Tibial nerve (tissue), 4 donors: ENCODE measurements at places on chromosomes 2 and 18. TPM values are rescaled to one million over a fixed set of nuclear protein-coding genes. Genes with fewer than 3 reads are reported as not detected.

DNA sequence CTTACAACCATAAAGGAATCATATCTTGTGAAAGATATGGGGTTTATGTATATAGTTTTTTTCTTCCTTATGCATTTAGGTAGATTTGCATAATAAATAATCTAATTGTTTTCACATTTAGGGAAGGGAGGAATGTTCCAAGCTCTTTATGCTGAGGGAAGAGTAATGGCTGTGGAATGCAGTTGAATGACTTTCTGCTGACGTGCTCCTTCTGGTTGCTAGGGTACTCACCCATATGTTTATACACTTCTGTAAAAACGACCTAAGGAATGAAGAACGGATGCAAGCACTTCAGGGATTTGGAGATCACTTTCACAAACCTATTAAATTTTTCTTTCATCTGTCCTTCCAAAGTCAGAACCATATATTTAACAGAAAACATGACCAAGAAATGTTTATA is 29.2 kb upstream of the PPP4R1 start:
- H3K4me3 ChIP-seq = no peak overlapping the region
- H3K4me1 ChIP-seq = no peaks in the 10 kb centered on the region
- H3K27me3 ChIP-seq = no peaks in the 10 kb centered on the region
- H3K36me3 ChIP-seq = no peaks in the 10 kb centered on the region

DNA sequence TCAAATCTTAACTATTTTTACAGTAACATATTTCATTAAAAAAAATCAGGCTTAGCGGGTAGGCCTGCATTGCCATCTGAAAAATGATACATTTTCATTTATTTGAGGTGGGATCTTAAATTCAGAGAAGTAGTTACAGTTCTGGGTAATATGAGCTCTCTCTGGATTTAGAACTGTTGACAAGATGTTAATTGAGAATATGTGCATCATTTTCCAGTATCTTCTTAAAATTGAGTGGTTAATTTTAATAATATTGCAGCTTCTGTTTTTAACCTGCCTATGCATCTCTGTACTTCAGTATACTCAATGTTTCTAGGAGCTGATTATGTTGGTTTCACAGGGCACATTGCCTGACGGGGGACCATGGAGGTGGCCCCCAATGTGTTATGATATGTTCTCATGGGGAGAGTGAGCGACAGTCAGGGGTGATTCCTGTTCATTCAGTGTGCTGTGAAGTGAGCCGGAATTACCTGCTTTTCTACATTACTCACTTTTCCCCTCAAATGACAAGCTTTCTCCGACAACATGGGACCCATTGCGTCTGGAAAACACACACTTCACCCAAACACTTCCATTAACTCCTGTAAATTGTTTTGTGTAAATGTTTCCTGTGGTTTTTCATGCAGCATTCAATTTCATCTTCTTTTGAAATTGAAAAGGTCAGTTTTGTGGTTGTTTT is 406.2 kb downstream of the MTX2 start:
- no peaks in the 10 kb centered on the region for H3K36me3 ChIP-seq
- DNase-seq = no peak
- H3K4me3 ChIP-seq = no peak overlapping the region
- H3K4me1 ChIP-seq = no peaks in the 10 kb centered on the region
- no peak overlapping the region for H3K27ac ChIP-seq

- DNase-seq = no peak
- peaks cover 12% of the 10 kb centered on the region for H3K4me1 ChIP-seq
- no peak overlapping the region for H3K27ac ChIP-seq
- no peaks in the 10 kb centered on the region for H3K36me3 ChIP-seq
- H3K27me3 ChIP-seq = no peaks in the 10 kb centered on the region
- no peak overlapping the region for H3K4me3 ChIP-seq
Measured at GRCh38 chr18:6744816-6745455, 15.4 kb downstream of the ARHGAP28 start.

GRCh38 chr2:113053666-113054065 is 999 bp upstream of the IL36B start:
- H3K27me3 ChIP-seq = no peaks in the 10 kb centered on the region
- no peaks in the 10 kb centered on the region for H3K4me1 ChIP-seq
- no peak for DNase-seq
- no peak overlapping the region for H3K27ac ChIP-seq
- no peaks in the 10 kb centered on the region for H3K36me3 ChIP-seq
- H3K4me3 ChIP-seq = no peak overlapping the region

The SLC9A4 gene
- not detected for total RNA-seq

- no peaks in the 10 kb centered on the region for H3K27me3 ChIP-seq
- H3K4me3 ChIP-seq = no peak overlapping the region
- DNase-seq = no peak
- H3K4me1 ChIP-seq = no peaks in the 10 kb centered on the region
Measured at GRCh38 chr18:79182047-79182713, 113.0 kb downstream of the ATP9B start.

The MPV17 gene
- total RNA-seq = 96.7 TPM

GRCh38 chr18:22344908-22345670 is 72.6 kb downstream of the CTAGE1 start:
- H3K27me3 ChIP-seq = no peaks in the 10 kb centered on the region
- DNase-seq = no peak
- no peak overlapping the region for H3K4me3 ChIP-seq

The INPP5D gene
- 40.4 TPM for total RNA-seq

GRCh38 chr2:42169874-42170521 is 845 bp downstream of the EML4 start:
- peaks cover 40% of the 10 kb centered on the region for H3K4me1 ChIP-seq
- peak overlapping the region; percentile 90 for H3K4me3 ChIP-seq
- H3K36me3 ChIP-seq = no peaks in the 10 kb centered on the region

- H3K27me3 ChIP-seq = peaks cover 61% of the 10 kb centered on the region
- H3K4me1 ChIP-seq = no peaks in the 10 kb centered on the region
- no peaks in the 10 kb centered on the region for H3K36me3 ChIP-seq
- no peak for DNase-seq
- H3K4me3 ChIP-seq = no peak overlapping the region
- no peak overlapping the region for H3K27ac ChIP-seq
Measured at GRCh38 chr18:37252854-37253393, 312.7 kb downstream of the CELF4 start.

- no peak overlapping the region for H3K4me3 ChIP-seq
- H3K36me3 ChIP-seq = no peaks in the 10 kb centered on the region
- no peak for DNase-seq
Measured at GRCh38 chr2:233108611-233109490, 48.7 kb downstream of the INPP5D start.

DNA sequence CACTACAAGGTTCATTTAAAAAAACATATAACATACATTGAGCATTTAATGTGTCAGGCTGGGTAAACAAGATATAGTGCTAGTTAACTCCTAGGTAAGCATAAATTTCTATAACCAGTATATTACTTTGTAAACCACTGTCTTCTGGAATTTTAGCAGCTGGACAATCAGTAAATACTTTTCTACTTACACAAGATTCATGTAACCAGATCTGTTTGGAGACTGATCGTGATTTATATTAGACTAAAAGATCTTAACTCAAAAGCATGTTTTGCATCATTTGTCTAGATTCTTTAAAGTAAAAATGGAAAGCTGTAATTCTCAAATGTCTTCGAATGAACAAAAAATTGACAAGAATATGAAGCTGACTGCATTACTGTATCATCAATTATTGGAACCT is 941 bp upstream of the SGO2 start:
- no peaks in the 10 kb centered on the region for H3K36me3 ChIP-seq
- H3K4me1 ChIP-seq = no peaks in the 10 kb centered on the region
- no peak overlapping the region for H3K4me3 ChIP-seq
- no peak for DNase-seq
- H3K27me3 ChIP-seq = peaks cover 5% of the 10 kb centered on the region
- no peak overlapping the region for H3K27ac ChIP-seq

GRCh38 chr2:152564754-152565551 is 152.3 kb downstream of the PRPF40A start:
- peaks cover 36% of the 10 kb centered on the region for H3K4me1 ChIP-seq
- no peaks in the 10 kb centered on the region for H3K36me3 ChIP-seq
- no peak overlapping the region for H3K4me3 ChIP-seq
- DNase-seq = no peak
- H3K27ac ChIP-seq = no peak overlapping the region
- no peaks in the 10 kb centered on the region for H3K27me3 ChIP-seq

DNA sequence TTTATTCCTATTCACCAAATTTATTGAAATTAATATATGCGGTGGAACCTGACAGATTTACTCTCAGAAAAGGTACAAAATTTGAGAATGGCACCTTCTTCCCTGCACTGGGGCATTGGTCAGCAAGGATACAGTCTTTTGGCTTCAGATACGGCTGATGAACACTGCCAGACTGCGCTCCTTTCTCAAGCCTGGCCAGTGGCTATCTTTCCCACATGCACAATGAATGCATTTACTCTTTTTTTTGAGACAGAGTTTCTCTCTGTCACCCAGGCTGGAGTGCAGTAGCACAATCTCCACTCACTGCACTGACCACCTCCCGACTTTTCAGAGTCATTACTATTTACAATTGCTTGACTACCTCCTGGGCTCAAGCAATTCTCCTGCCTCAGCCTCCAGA is 61.6 kb downstream of the MOB4 start:
- no peak overlapping the region for H3K4me3 ChIP-seq
- H3K27me3 ChIP-seq = no peaks in the 10 kb centered on the region
- H3K27ac ChIP-seq = peak overlapping the region; percentile 39
- no peaks in the 10 kb centered on the region for H3K4me1 ChIP-seq

The ANKRD29 gene
- total RNA-seq = 19.8 TPM

GRCh38 chr18:43692099-43692690 is 414.9 kb upstream of the SYT4 start:
- no peaks in the 10 kb centered on the region for H3K36me3 ChIP-seq
- H3K27me3 ChIP-seq = no peaks in the 10 kb centered on the region
- no peak overlapping the region for H3K27ac ChIP-seq
- H3K4me3 ChIP-seq = no peak overlapping the region
- H3K4me1 ChIP-seq = no peaks in the 10 kb centered on the region
- DNase-seq = no peak

DNA sequence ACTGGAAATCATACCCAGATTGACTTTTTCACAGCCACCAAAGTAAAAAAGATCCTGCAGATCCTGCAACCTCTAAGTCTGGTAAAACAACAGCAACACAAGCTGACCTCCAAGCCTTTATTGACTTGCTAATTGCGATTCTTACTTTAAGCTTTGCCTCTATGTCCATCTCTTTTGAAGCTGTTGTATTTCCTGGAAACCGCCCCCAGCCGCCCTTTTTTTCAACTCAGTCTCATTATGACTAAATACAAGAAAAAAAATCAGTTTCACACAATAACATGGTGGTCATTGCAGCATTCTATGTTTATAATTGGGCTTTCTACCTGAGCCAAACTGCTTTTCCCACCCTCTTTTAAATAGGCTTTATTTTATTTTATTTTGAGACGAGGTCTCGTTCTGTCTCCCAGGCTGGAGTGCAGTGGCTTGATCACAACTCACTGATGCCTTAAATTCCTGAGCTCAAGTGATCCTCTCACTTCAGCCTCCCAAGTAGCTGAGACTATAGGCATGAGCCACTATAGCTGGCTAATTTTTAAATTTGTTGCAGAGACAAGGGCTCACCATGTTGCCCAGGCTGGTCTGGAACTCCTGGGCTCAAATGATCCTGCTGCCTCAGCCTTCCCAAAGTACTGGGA is 76.2 kb downstream of the MOGAT1 start:
- H3K27me3 ChIP-seq = no peaks in the 10 kb centered on the region
- no peaks in the 10 kb centered on the region for H3K36me3 ChIP-seq
- no peak overlapping the region for H3K27ac ChIP-seq

DNA sequence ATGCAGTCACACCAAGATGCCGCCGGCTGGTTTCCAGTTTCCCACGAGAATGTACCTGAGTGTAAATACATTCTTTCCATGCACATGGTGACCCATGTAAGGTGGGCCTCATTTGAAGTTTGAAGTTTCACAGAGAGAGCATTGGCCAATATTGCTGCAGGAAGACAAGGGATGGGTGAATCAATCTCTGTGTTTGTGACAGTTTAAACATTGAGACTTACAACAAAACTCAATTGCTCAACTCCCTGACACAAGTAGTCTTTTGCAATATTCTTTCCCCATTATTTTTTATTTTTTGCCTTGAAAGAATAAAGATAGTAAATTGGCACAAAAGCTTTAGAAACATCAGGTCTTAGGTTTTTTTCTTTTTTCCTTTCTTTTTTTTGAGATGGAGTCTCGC is 5.1 kb downstream of the SERPINB2 start:
- H3K4me3 ChIP-seq = no peak overlapping the region
- H3K27me3 ChIP-seq = no peaks in the 10 kb centered on the region
- H3K27ac ChIP-seq = no peak overlapping the region
- no peak for DNase-seq
- no peaks in the 10 kb centered on the region for H3K4me1 ChIP-seq

- no peaks in the 10 kb centered on the region for H3K27me3 ChIP-seq
- H3K4me1 ChIP-seq = no peaks in the 10 kb centered on the region
- DNase-seq = no peak
- no peak overlapping the region for H3K4me3 ChIP-seq
Measured at GRCh38 chr2:207135340-207135739, 30.4 kb downstream of the KLF7 start.

The CCBE1 gene
- 1.5 TPM for total RNA-seq

DNA sequence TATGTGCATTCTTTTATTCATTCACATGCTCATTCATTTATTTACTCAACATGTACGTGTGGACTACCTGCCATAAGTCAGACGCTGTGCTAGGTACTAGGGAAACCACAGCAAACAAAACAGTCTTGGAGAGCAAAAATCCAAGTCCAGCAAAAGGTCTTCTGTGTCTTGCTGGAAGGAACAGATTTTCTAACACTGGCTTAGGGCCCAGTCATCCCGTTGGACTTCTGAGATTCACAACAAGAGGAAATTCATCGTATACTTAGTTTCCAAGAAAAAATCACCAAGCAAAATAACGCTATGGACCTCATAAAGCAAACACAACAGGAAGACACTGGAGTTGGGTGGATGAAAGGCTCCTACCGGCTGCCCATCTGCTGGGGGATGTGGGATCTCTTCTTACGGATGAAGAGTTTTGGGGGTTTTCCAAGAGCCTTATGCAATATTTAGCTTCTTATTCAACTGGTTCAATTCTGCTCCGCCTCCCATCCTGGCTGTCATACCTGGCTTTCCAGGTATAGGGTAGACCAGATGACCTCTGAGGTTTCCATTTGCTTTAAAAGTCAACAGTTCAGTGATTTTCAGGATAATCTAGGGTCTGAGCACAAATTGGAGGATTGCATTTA is 262.7 kb downstream of the HAUS1 start:
- no peaks in the 10 kb centered on the region for H3K36me3 ChIP-seq
- no peaks in the 10 kb centered on the region for H3K4me1 ChIP-seq
- DNase-seq = no peak
- no peak overlapping the region for H3K27ac ChIP-seq
- no peak overlapping the region for H3K4me3 ChIP-seq

GRCh38 chr2:157334797-157335196 is 9.2 kb upstream of the ERMN start:
- DNase-seq = no peak
- H3K4me1 ChIP-seq = no peaks in the 10 kb centered on the region
- H3K36me3 ChIP-seq = no peaks in the 10 kb centered on the region
- H3K27ac ChIP-seq = peak overlapping the region; percentile 20
- no peak overlapping the region for H3K4me3 ChIP-seq
- H3K27me3 ChIP-seq = no peaks in the 10 kb centered on the region

GRCh38 chr2:129802290-129802689 is 177.2 kb upstream of the RAB6C start:
- H3K27ac ChIP-seq = no peak overlapping the region
- no peak overlapping the region for H3K4me3 ChIP-seq
- DNase-seq = no peak
- H3K36me3 ChIP-seq = no peaks in the 10 kb centered on the region
- no peaks in the 10 kb centered on the region for H3K27me3 ChIP-seq
